Liver (tissue), 10 donors: ENCODE measurements at places on chromosomes 16 and 17.

DNA sequence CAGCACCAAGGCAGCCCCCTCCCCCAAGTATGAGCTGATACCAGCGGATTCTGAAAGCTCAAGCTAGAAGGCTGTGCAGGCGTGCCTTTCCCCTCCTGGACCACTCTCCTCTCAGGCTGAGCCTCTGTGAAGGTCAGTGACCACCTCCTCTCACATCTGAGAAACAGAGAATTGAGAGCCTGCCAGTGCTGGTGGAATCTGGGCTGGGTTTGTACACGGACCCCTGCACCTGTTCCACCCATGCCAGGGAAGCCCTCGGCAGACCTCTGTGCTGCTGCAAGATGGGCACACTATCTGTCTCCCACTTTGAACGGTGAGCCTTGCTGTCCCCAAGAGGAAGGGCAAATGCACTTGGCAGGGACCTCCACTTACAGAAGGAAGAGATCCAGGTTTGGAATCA lies 54.7 kb upstream of the SDK2 start:
- DNase-seq: no peak

DNA sequence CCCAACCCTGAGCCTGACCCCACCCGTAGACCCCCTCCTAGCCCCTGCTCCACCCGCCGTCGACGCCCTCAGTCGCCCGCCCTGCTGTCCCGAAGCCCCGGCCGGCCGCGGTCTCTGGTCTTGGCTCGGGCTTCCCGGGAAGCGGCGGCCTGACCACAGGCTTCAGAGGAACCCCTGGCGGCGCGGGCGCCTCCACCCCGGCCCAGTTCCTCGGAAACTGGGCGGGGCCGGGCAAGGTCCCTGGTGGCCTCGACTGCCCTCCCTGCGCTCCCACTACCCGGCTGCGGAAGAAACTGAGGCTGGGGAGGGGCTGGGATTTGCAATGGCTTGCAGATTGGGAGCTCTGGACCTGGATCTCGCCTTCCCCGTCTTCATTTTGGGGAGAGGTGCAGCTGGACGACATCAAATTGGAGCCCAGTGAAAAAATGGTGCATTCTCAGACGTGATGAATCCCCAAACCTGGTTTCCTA lies 692 bp upstream of the SOCS1 start:
- peak; percentile 58 for DNase-seq

GRCh38 chr17:37848690-37849616 lies 75.3 kb upstream of the TBC1D3K start:
- DNase-seq: no peak

DNA sequence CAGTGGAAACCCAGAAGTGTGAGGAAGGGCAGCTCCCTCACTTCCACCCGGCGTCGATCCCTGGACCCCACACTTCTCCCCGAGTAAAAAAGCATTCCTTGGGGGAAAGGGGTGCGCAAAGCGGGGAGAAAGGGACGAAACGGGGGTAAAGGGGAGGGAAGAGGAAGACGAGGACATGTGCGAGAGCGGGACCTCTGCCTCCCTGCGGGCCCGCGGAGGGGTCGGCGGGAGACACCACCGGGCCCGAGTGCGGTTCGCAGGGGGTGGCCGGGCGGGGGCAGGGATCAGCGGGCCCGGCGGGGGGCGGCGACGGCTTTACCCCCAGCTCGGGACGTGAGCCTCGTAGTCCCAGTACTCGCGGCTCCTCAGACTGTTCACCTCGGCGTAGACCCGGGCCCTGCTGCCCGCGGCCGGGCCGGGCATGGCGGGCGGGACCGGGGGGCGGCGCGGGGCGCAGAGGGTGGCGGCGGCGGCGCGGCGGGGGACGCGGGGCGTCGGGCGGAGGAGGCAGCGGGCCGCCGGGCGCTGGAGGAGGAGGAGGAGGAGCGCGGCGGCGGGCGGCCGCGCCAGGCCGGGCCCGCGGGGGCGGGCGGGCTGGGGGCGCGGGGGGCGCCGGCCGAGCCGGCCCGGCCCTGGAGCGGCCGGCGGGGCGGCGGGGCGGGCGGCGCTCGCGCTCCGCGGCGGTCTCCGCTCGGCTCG lies 443 bp downstream of the CSNK2A2 start:
- no peak for DNase-seq

GRCh38 chr17:43338886-43339516 lies 59.8 kb upstream of the ARL4D start:
- peak; percentile 59 for DNase-seq

GRCh38 chr16:49531931-49532840 lies 158.6 kb downstream of the C16orf78 start:
- DNase-seq: no peak

- no peak for DNase-seq
Observed at GRCh38 chr17:40103688-40104087, 3.3 kb upstream of the NR1D1 start.
